Substantia nigra (tissue), 51 donors: ENCODE measurements at places on chromosomes 6 and 20.

DNA sequence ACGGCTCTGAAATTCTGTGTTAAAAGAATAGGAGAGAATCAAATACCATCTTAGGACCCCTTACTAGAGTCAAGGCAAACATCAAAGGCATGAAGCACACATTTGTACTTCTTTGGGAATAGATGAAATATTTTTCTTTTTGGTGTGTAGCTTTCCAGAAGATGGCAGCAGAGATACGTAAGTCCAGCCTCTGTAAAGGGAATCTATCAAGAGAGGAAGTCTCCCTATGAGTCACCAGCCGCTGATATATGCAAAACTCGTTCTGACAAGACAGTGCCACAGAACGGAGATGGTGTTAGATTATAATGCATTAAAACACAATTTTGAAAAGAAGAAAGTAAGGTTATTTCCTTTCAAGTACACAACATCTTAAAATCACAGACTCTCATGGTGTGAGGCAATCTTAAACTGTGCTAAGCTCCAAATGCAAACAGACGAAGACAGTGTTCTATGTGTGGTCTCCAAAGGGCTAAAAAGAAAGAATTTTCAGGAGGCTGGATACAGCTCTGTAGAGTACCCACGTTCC is 120.0 kb upstream of the AGPAT4 start:
- no peak for DNase-seq

DNA sequence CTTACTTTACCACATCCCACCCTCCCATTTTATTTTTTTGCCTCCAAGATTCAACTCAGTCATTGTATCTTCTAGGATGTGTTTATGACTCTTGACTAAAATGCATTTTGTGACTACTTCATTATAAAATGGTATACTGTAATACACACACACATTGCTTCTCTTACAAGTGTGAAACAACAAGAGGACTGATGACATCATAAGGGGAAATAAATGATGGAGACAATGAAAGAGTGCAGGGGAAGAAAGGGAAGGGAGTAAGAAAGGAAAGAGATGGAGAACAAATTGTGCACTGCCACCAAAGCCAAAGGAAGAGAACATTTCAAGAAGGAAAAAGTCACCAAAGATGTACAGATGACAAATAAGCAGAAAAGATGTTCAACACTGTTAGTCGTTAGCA is 102.6 kb downstream of the CD164 start:
- no peak for DNase-seq

DNA sequence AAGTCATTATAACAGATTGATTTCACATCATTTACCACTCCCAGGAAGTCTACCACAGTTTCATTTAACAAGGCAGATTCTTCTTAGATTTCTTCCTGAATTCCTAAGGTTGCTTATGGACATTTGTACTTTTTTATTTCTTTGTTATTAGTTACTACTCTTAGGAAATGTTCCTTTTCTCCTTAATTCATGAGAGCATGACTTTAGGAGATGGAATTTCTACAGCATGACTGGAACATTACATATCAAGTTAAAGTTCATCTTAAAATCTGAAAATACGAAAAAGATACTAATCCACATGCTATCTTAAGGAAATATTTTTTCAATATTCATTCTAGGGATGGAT is 22.3 kb downstream of the CNKSR3 start:
- no peak for DNase-seq

GRCh38 chr6:115796829-115797228 is 263.9 kb downstream of the FRK start:
- no peak for DNase-seq

DNA sequence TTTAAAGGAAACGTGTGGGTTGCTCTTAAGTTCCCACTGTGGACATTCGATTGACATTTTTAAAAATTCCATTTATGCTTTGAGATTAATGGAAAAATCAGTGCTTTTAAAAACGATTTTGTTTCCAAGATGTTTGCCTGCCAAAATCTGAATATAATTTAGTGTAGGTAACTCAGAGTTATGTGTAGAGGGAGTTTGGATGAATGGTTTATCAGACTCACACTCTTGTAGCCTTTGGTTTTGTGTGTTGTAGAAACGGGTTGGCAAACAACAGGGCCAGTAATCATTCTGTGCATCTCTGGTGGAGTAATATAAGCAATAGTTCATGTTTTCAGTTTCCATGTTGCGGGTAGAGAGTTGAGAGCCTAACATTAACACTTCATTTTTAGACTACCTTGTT is 140.6 kb downstream of the RPS12 start:
- no peak for DNase-seq

DNA sequence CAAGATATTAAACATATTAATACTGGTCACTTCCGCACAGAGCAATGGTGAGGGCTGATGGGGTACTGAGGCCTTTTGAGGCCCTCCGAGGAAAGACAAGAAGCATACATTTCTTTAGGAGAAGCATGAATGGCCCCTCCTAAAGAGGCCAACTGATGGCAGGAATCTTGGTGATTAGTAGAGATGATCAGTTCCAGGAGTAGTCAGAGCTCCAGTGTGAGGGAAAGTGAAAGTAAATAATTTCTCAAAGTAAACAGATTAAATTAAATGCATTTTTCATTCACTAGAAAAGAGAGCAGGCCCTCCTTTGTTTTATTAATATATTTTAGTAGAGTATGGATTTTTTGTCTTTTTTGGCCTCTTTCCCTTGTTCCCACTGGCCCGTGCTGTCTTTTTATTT is 38.2 kb downstream of the NOX3 start:
- DNase-seq: no peak
